WTC11 (cell line): ENCODE measurements at places on chromosomes 2 and 18.

DNA sequence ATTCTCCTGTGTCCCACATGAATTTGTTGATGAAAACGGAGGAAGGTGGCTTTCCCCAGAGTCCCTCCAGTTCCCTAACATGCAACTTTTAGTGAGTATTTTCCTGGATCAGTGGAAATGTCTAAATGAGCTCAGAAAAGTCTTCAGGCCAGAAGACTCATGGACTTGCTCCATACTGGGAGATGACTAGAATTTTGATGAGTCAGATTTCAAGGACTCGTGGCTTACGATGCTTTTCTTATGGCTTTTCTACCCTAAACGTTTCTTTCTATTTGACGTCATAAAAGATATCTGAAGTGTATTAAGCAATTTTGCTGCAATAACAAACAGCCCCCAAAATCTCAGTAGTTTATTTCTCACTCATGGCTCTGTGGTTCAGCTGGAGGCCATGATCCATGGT lies 397.6 kb downstream of the FBXO15 start:
- no peak for DNase-seq

- peak; percentile 93 for DNase-seq
These were observed 248.5 kb downstream of the CDH20 start for GRCh38 chr18:61581578-61582201.

GRCh38 chr2:179862898-179863458 lies 1.6 kb upstream of the ZNF385B start:
- no peak for DNase-seq

DNA sequence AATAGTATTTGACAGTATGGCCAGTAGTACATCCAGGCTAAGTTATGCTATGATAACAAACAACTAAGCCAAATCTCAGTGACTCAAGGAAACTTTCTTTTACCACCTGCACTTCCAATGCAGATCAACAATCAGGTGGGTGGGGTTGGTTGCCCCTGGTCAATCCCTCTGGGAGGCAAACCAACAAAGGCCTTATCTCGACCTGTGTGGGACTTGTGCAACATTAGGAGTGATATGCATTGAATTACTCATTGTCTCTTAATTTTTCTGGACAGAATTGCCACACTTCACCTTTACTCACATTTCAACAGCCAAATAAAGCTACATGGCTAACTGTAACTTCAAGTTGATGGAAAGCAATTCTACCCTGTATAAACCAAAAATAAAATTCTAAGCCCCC lies 1049.3 kb upstream of the CDH2 start:
- DNase-seq, result no peak

GRCh38 chr2:211599146-211599545 lies 939.5 kb downstream of the ERBB4 start:
- no peak for DNase-seq

DNA sequence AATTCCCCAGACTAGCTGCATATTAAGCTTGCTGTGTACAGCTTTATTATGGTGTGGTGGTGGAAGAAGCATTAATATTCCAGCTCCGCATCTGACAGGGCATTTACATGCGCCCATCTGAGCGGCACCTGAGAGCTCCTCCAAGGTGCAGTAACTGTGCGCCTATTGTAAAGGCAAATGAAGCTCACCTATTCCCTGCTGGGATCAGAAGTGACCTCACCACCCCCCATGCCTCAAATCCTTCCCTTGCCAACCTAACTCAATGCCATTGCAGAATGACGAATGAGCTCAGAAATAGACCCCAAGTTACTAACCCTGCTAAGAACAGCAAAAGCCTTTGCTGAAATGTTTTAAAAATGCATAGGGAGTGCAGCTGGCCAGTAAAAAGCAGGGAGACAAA lies 14.3 kb downstream of the BCL11A start:
- DNase-seq, result no peak

DNA sequence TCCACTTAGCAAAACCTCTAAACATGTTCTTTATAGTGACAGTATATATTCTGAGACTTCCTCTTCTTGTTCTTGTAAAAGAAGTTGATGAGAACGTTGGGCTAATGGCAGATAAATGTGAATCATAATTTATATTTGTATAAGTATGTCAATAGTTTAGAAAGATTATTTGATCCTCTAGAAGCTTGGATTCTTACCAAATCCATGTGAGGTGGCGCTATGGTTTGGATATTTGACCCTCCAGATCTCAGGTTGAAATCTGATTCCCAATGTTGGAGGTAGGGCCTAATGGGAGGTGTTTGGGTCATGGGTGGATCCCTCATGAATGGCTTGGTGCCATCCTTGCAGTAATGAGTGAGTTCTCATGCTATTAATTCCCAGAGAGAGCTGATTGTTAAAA lies 29.8 kb upstream of the SCN1A start:
- no peak for DNase-seq

DNA sequence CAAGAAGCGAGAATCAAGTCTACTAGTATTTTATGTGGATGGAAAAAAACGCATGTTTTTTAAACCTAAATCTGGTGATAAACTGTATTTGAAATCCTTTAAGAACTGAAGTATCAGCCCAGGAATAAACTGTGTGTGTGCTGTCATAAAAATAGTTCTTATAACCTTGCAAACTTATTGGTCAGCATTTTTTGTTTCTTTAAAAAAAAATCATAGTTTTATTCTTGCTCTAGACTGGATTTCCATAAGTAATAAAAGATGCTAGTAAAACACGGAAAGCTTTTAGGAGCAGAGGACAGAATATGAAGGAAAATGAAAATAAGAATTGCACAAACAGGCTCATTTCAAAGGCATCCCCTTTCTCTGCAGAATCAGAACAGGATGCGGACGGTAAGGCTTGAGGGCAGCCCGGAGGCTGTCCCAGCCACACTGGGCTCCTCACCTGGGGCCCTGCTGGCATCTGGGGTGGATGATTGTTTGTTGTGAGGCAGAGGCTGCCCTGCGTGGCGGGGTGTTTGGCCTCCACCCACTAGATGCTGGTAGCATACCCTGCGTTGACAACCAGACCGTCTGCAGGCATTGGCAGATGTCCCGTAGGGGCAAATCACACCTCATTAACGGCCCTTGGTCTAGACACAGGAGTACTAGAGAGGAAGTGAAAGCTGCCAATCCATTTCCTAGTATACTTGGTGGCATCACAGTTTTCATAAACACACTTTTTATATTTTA lies 52.5 kb downstream of the MBP start:
- DNase-seq, result no peak

- no peak for DNase-seq
These were observed 1.7 kb upstream of the SERPINB10 start for GRCh38 chr18:63906056-63906455.

DNA sequence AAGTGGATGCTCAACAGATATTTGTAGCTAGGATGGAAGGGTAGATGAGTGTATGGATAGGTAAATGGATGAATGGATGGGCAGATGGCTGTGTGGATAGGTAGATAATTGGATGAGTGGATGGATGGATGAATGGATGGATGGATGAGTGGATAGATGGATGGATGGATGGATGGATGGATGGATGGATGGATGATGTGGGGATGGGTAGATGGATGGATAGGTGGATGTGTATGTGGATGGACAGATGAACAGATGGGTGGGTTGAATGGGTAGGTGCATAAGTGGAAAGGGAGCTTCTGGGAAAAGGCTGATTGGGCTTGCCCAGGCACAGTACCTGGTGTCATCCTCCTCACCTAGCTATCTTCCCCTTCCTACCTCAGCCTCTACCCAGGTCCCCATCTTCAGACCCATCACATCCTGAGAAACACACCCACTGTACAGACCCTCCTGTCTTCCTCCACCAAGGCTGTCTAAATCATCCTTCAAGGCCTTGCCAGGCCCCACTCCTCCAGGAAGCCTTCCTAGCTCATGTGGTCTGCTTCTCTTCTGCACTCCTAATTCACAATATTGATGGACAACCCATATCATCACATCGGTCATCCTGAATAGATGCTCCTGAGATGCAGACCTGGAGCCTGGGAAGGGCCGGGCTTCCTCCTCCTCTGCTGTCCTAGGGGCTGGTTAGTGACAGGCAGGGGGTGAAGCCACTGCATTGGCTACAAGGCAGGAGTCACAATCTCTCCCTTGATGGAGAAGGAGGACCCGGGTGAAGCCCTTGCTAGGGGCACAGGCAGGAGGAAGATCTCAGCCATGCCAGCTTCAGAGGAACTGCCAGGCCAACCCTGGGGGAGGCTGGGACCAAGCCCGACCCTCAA lies 49.4 kb downstream of the SMAD7 start:
- no peak for DNase-seq

DNA sequence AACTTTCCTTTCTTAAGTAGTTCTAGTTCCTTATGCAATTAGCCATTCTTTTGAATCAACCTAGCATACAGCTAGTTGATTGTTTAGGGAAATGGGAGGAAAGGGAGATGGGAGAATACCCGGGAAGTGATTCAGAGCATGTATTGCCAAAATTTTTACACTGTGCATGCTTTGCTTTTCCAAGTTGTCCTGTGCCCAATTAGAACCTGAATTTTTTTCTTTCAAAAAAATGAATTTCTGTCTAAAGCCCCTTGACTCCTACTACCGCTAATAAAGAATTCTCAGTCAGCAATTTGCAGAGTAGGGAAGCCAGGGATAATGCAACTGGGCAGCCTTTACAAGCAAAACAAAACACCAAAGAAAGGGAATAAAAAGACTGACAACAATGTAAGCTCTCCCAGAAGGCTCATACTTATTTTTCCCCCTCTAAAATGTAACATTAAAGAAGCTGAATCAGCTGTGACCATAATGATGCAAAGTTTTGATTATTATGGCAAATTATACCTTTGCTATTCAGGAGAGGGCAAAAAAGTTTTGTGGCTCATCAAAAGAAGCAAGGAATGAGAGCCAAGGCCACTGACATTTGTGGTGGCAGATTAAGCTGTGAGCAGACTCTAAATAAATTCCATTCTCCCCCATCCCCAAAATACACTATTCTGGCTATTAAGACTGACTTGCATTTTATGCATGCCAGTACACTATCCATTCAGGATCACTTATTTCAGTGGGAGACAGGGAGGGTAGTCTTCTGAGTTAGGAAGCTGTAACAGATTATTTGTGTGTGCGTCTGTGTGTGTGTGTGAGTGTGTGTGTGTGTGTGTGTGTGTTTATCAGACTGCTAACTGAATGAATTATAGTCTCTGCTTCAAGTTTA lies 174.3 kb downstream of the ERBB4 start:
- no peak for DNase-seq

- no peak for DNase-seq
These were observed 15.8 kb downstream of the HS1BP3 start for GRCh38 chr2:20635113-20635510.

DNA sequence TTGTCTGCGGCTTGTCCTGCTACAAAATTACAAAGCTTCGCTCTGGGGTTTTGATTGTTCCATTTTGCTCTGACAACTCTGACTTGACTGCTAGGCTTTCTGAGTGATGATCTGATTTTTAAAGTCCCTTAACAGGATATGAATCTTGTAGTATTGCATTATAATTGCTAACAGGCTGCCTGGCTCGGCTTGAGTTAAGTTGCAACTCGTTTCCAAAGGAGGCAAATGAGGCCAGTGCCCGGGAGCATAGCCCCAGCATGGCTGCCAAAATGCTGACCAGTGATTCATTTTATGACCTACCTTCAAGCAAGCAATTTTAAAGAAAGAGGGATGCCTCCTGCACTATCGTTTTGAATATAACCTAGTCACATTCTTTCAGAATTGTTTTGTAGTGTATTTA lies 135.4 kb downstream of the COL6A3 start:
- no peak for DNase-seq

DNA sequence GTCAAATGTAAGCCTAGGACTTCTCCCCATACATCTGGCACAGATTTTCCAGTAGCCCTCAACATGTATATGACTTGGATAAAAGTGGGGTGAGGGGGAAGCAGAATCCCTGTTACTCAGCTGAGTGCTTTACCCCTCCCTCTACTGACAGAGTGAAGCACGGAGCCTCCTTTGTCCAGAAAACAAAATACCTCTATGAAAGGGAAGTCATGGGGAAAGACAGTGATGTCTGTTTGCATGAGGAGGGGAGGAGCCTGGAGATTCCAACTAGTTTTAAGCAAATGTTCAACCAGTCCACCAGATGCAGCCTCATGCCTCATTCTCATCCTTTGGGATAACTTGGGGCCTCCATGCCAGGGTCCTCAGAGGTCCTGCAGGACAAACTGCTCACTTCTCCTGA lies 203.9 kb downstream of the SMAD2 start:
- no peak for DNase-seq

- DNase-seq, result no peak
These were observed 369.4 kb upstream of the CYRIA start for GRCh38 chr2:17035010-17035409.

DNA sequence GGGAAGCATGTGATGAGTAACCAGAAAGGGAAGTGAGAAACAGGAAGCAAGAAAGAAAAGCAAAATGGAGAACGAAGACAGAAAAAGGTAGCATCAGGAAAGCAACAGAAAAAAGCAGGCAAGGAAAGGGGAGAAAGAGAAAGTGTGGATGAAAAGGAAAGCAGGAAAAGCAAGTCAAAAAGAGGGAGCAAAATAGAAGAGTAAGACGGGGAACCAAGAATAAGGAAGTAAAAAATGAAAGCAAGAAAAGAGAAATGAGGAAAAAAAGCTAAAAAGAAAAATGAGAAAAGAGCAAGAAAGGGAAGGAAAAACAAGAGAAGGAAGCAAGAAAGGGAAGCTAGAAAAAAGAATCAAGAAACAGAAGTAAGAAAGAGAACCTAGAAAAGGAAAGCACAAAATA lies 242.3 kb upstream of the NCKAP5 start:
- no peak for DNase-seq

- DNase-seq, result no peak
These were observed 4.8 kb downstream of the TNFRSF11A start for GRCh38 chr18:62329691-62330454.

- no peak for DNase-seq
These were observed 321.8 kb upstream of the SPRED2 start for GRCh38 chr2:65754219-65754618.

DNA sequence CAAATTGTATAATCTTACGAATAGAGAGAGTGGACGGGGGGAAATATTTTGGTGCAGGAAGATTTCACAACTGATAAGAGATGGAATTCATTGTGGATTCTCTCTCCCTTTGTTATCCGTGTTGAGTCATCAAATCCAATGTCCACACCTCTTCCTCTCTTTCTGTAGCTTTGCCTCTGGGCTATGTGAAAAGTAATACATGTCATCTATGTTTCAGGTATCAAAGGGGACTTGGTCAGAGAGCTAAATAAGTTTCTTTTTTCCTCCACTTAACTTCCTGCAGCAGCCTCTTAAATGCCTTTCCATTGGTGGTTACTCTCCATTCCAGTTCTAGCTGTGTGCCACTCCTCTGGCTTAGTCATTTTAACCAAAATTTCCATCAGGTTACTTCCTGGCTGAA lies 169.3 kb upstream of the NXPH2 start:
- no peak for DNase-seq

DNA sequence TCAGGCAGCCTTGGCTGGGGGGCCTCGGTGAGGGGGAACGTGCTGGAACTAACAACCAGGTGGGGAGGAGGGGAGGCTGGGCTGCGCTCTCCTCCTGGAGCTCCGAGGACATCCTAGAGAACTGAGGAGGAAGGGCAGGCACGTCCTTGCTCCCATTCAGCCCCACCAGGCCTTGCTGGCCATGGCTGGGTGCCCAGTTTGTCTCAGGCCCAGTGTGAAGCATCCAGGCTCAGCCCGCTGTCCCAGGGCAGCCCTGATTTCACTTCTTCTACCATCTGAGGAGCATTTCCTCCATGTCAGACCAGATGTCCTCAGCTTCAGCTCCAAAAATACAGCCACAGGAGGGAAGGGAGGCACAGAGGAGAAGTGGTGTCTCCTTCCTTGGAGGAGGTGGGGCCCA lies 125.4 kb downstream of the CELF4 start:
- DNase-seq, result no peak

- no peak for DNase-seq
These were observed 349.9 kb downstream of the THSD7B start for GRCh38 chr2:137115081-137115794.

GRCh38 chr2:96207774-96208142 lies 869 bp downstream of the STARD7 start:
- DNase-seq, result no peak
